ENCODE measurements at places on chromosomes 7 and 10.
A peak's percentile ranks its signal among the peaks of the same experiment; 100 is the strongest.

- DNase-seq: no peak
These were observed 173.6 kb upstream of the NPS start for GRCh38 chr10:127375461-127375860.

GRCh38 chr10:78974617-78975317, 94.0 kb upstream of the ZMIZ1 start:
- peak; percentile 81 for DNase-seq

- no peak for DNase-seq
These were observed 21.8 kb downstream of the AUTS2 start for GRCh38 chr7:69620063-69620462.

- DNase-seq: no peak
These were observed 31.7 kb upstream of the LBX1 start for GRCh38 chr10:101260764-101261481.

DNA sequence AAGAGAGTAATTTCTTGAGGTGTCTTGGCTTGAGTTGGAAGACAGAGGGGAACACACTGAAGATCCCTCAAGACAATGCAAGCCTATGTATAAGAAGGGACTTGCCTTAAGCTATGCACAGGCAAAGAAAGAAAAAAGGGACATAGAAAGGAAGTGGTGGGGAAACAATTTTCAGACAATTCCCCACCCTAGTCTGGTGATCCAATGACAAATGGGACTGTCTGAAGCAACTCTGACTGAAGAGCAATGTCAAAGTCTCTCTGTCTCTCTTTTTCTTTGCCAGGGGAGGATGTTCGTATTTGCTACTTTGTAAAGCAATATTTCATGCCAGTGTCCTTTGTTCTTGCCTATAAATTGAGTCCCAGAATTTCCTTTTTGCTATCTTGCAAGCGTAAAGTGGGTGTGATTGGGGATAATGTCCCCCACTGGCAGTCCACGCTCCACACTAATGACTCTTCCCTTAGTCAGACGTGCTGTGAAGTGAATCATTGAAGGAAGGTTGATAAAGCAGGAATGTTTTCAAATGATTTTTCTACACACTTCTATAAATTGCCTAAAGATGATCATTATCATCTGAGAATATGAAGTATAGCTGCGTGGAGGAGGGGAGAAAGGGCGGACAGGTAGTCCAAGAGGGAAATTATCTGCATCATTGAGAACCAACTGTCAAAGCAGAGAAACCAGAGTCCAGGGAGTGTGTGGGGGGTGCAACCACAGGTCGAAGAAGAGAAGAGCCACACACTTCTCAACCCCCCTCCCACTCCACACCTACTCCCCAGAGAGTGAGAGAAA, 243.8 kb upstream of the ETV1 start:
- peak; percentile 24 for DNase-seq

GRCh38 chr7:133265821-133266220, 12.9 kb downstream of the EXOC4 start:
- DNase-seq: no peak

GRCh38 chr7:122304996-122305421, 459 bp upstream of the FEZF1 start:
- DNase-seq: peak; percentile 17

GRCh38 chr7:12796397-12797127, 109.1 kb downstream of the ARL4A start:
- DNase-seq: no peak

DNA sequence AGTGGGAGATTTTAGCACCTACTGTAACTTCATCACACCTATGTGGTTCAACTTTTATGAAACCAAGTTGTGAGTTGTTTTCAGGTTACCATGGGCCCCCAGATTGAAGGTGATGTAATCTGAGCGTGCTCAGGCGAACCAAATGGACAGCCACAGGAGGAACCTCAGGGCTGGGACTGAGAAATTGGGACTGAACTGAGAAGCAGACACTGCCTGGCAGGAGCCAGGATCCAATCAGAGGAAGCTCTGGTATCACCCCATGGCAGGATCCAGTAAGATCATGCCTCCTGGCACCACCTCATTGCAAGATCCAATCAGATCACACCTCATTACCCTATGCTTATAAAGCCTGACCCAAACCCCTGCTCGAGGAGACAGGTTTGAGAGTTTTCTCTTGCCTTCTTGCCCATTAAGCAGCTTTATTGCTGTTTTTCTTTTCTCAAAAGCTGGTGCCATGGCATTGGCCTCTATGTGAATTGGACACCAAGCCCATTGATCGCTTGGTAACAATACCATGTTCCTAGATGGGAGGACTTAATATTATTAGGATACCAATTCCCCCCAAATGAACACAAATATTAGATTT, 43.2 kb upstream of the GDF10 start:
- no peak for DNase-seq

GRCh38 chr10:6694447-6695140, 114.5 kb upstream of the PRKCQ start:
- peak; percentile 42 for DNase-seq

DNA sequence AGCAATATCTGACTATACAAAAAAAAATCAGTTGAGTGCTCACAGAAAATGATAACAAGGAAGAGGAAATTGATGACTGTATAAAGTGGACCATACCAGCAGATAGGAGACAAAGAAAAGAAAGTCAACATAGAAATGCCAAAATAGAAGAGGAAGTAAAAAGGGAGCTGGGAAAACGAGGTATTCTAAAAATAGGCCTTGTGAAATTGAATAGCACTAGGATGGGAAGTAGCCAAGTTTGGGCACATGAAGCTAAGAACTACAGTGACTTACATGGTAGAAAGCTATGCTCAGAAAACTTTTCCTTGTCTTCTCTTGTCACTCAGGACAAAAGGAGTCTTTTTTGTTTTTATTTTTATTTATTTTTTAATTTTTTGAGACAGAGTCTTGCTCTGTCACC, 76.2 kb upstream of the APBB1IP start:
- DNase-seq: no peak

GRCh38 chr10:69655124-69655867, 25.2 kb downstream of the FAM241B start:
- DNase-seq: no peak

DNA sequence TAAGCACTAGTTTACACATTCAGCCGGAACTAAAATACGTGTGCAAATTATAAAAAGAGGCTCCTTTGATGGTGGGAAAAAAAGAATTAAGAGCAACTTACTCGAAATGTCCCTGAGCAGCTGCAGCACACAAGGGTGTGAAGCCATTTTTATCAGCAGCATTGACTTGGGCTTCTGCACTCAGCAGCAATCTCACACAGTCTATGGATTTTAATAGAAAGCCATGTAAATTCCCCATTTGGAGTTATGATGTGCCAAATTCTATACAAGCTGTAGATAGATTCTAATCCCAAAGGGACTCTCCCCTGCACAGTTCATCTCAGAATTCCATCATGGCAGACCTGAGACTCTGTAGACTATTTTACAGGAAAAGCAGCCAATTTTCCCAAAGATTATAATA, 90.5 kb downstream of the CTTNBP2 start:
- no peak for DNase-seq

DNA sequence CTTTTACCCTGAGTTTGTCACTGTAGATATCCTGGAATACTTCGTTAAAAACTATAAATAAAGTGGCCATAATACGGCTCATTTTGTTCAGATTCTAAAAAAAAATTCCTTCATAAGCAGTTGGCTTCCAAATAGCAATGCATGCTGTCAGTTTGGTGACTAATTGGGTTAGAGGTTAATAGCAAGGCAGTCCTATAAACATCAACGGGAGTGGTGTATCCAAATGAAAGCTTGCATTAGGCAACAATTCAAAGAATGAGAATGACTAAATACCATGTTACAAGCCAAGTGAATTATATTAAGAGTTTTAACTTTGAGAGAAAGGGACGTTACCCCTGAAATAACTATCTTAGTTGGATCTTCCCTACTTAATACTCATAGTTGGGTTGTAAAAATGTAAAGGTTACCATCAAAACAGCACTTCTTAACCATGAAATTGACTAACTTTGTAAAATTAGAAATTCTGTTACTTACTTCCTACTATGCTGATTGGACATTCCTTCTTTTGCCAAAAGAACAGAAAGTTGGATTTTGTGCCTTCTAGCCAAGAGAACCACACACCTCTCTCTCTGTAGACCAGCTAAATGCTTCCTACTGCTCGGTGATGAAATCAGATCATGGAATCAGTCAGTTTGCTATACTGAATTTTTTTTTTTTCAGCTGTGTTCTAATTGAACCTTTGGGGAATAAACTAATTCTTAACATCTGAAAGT, 98.0 kb downstream of the KAT6B start:
- peak; percentile 75 for DNase-seq

DNA sequence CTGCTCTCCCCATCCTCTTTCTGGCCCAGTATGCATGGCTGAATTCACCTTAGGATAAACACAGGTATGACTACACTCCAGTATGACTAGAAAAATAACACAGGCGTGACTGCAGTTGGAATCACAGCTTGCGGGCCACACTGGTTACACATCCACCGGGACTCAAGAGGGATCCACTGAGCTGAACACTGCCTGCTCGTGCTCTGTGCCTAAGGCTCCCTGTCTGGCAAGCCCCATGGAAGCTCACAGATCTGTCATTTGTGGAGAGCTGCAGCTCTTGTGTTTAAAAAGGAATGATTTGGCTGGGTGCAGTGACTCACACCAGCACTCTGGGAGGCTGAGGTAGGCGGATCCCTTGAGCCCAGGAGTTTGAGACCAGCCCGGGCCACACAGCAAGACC, 26.8 kb downstream of the VOPP1 start:
- DNase-seq: peak; percentile 96

DNA sequence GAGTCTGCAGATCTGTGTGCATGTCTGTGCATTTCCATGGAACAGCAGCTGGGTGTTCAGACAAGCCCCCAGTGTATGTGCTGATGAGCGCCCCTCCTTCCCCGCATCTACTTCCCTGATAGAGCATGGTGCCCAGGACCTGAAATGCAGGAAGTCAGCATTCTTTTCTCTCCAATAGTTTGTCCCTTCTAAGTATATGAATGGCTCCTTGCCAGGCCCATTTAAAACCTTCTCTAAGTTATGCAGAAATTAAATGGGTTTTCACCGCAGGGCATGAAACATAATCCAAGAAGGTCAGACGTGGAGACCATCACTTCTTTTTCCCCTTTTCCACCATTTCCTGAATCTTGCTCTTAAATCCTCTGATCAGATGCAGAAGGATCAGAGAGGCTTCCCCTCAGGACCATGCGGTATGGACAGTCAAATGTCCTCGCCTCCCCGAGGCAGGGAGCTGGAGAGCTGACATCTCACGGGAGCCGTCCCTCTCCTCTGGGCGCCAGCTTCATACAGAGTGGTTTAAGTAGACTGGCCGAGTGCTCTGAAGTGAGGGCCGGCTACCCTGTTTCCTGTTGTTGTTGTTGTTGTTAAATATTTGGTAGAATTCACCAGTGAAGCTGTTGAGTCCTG, 155.3 kb downstream of the C10orf105 start:
- DNase-seq: no peak

DNA sequence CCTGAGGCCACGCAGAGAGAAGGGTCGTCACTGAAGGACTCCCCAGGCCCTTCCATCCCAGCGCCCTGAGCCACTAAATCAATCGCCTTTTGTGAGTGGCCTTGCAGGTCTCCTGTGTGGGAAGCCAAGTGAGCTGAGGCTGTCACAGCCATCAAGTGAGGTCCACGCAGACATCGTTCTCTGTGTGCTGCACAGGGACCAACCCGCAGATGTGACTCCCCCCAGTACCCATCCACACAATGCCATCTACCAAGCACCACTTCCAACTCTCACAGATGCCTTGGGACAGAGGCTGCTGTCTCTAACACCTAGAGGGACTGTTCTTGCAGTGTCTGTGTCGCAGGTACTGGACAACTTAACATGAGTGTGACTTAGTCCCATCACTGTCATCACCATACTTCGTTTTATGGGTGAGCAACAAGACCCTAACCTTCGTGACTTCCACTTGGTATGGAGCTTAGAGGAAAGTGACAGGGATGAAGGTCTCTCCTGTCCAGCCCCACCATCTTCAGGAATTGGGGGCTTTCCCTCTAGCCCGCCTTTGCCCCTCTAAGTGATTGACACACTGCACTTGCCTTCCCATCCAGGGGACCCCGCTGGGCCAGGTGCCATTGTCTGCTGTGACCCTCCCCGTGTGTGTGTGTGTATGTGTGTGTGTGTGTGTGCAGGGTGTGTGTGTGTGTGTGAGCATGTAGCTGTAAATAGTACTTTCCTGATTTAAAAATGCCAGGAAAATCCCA, 51.4 kb upstream of the TMEM72 start:
- DNase-seq: no peak

DNA sequence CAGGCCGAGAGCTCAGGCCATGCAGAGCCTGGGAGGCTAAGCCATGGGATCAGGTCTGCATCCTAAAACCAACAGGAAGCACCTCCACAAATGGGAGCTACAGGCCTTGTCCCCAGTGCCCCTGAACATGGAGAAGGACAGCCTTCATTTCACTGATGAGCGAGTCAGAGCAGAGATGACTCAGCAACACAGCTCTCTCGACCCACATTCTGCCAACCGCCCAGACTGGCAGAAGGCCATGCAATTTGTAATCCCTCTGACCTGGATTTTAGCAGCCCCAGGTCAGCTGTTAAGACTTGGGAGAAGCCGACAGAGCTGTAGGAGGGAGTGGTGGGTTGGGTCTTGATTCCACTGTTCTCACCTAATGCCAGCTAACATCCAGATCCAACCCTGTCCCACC, 25.5 kb downstream of the VOPP1 start:
- DNase-seq: peak; percentile 96

DNA sequence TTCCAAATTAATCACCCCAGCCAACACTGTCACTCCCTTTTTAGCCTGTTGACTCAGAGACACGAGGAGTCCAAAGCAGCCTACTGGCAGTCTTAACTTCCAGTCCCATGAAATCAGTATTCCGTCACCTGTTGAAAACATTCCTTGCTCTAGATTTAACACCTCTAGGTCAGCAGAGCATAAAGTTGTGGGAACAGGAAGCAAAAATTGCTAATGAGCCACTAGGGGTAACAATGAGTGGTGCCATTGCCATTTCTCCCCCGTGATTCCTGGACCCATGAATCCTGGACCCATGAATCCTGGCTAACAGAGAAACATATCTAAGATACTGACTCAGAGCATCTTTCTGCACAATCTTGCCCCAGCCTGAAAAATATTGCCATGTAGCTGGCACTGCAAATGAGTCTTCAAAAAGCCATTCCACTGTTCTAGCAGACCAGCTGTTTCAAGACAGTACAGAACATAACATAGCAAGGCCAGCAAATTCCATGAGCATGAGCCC, 252.7 kb upstream of the PTER start:
- no peak for DNase-seq

DNA sequence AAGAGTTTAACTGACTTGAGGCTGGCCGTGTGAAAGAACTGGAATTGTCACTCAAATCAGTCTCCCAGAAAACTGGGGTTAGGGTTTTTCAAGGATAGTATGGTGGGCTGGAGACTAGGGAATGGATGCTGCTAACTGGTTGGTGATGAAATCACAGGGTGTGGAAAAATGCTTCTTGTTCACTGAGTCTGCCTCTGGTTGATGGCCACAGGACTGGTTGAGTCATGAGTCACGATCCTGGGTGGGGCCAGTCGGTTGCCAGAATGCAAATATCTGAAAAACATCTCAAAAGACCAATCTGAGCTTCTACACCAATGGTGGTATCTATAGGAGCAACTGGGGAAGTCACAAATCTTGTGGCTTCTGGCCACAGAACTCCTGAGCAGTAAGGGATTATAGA, 16.3 kb upstream of the BAMBI start:
- peak; percentile 19 for DNase-seq

GRCh38 chr7:157687845-157688532, 351.2 kb downstream of the DNAJB6 start:
- no peak for DNase-seq

Data from ACHN (cell line).